ENCODE measurements at places on chromosomes 5 and 9.

- DNase-seq: no peak
These were observed 40.4 kb downstream of the BASP1 start for GRCh38 chr5:17257705-17258273.

DNA sequence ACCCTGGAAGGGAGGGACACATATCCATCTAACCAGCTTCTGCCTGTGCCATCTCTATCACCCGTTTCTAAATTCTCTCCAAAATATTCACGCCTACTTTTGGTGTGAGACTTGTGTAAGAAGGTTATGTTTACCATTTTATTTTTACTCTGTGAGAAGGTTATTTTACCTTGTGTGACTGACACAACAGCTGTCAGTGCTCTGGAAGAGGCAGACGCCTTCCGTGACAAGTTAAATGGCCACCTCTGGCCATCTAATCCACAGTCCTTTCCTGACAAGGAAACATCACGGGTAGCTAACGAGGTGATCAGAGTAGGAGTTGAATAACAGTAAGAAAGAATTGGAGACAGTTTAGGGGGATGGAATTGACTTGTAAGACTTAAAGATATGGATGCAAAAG is 443.8 kb upstream of the PIK3R1 start:
- no peak for DNase-seq

GRCh38 chr9:135526089-135526729 is 5.0 kb downstream of the LCN1 start:
- DNase-seq: no peak

GRCh38 chr5:2417301-2417700 is 334.2 kb downstream of the IRX2 start:
- no peak for DNase-seq

DNA sequence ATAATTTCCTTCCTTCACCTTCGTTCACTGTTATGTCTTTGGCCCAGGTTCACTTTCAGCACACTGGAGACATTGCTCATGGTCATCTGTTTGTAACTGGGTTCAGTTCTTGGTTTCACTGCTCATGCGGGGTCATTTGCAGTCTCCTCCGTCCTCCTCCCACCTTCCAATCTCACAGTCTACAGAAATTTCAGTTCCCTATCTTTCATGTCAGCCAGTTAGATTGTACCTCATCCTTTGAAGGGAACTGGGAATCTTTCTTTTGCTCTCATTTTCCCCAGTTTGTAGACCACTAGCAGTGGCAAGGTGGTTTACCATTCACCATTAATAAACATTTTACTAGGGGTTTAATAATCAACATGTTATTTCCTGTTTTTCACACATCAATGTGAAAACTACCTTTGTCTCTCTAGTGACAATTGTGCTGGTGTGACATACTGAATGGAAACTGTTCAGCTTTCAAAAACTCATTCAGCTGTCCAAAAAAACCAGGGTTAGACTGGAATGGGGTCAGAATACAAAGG is 100.9 kb upstream of the IL6ST start:
- no peak for DNase-seq

- DNase-seq: no peak
These were observed 2186.5 kb upstream of the ACO1 start for GRCh38 chr9:30197954-30198353.

GRCh38 chr5:15959370-15960164 is 220.0 kb downstream of the MARCHF11 start:
- no peak for DNase-seq

All from Panc1 (cell line).